SIG-M5 (cell line): ENCODE measurements at places on chromosomes 1 and 21.

DNA sequence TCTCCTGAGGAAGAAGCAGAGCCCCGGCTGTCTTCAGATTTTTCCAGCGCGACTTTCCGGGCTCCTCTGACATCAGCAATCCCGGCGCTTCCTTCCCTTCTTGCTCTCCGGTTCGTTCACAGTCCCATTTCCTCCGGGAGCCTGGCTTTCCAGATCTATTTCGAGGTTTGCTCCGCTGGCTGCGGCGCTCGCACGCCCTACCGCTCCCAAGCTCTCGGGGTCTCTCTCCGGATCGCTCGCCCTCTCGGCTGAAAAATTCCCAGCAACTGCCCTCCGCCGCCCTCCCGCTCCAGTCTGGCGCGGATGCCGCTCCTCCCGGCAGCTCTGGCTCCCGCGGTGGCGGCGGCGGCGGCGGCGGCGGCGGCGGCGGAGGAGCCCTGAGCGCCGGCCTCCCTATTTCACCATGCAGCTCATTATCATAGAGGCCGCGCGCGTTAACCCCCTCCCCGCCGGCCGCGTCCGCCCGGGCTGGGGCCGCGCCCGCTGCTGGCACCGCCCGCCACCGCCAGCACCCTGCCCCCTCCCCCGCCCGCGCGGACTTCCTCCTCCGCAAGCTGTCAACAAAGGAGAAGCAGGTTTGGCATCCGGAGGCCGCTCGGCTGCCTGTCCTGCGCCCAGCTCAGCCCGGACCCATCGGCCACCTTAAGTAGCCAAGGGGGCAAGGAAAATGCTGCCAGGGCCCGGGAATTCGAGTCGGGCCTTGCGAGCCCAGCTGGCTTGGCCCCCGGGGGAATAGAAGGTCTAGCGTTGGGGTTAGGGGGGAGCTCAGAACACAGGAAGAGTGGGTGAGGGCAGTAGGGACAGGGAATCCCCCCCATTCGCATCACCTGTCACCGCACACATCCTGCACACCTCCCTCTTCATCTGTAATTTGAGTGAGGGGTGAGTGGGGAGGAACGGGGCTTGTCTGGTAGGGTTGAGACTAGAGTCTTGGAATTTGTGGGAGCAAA, at the start of gene PLXNA2:
TSS of gene PLXNA2 (minus strand) at position 418 of the 950 bp plus-strand sequence. CDS start 26,462 bp downstream, outside the sequence.
- peak; percentile 41 for DNase-seq

DNA sequence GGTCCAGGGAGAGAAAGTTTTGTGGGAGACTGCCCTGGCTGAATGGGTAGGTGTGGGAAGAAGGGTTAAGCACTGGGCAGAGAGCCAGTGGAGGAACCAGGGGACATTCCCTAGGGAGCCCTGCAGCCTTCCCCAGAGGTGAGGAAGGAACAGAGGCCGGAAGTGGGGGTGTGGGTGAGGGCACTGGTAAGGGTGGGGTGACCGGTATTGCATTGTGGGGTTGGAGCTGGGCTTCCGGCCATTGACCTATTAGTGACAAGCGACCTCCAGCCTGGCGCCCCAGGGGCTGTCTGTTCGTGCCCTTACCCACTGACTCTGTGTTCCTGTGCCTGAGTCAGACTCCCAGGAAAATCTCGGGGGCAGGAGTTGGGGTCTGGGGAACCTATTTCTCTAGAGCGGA, 3.5 kb upstream of the TSPAN1 start:
- DNase-seq: no peak

DNA sequence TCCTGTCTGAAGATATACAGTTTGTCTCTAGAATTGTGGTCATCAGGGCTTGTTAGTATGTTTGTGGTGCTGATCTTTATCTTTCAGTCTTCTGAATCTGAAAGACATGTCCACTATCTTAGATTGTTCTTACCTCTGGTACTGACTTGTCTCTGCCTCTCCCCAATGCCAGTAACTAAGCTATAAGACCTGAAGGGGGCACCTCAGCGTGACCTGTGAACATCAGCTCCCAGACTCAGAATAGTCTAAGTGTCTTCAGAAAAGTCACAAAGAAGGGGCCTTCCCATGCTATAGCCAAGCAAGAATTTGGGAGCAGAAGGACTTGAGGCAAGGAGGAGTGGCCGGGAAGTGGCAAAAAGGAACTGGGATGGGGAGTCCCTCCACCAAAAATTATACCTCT, 178.1 kb downstream of the NTNG1 start:
- DNase-seq: no peak

DNA sequence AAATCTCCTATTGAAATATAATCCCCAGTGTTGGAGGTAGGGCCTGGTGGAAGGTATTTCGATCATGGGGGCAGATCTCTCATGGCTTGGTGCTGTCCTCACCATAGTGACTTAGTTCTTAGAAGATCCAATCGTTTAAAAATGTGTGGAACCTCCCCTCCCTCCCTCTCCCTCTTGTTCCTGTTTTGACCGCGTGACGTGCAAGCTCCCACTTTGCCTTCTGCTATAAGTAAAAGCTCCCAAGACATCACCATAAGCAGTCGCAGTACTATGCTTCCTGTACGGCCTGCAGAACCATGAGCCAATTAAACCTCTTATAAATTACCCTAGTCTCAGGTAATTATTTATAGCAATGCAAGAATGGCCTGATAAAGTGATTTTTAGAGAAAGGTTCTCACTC, 10.9 kb upstream of the RGS2 start:
- no peak for DNase-seq

- no peak for DNase-seq
Observed at GRCh38 chr1:115908565-115909274, 67.6 kb upstream of the SLC22A15 start.

DNA sequence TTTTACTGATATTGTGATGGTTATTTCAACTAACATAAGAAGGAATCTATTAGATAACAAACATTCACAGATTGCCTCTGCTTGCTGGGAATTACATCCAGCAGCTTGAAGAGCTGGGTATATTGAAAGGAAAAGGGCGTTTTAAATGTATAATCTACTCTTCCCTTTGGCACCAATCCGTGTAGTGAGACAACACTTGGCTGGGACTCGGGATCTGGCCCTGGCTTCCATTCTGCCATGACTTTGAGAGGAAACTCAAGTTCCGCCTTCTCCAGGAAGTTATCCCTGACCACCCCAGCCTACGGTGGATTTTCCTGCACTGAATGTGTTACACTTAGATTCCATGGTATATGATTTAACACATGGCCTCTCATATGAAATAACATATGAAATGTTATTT, 86.9 kb upstream of the UBE2U start:
- no peak for DNase-seq

GRCh38 chr1:68228851-68229250, 3.5 kb downstream of the WLS start:
- no peak for DNase-seq

DNA sequence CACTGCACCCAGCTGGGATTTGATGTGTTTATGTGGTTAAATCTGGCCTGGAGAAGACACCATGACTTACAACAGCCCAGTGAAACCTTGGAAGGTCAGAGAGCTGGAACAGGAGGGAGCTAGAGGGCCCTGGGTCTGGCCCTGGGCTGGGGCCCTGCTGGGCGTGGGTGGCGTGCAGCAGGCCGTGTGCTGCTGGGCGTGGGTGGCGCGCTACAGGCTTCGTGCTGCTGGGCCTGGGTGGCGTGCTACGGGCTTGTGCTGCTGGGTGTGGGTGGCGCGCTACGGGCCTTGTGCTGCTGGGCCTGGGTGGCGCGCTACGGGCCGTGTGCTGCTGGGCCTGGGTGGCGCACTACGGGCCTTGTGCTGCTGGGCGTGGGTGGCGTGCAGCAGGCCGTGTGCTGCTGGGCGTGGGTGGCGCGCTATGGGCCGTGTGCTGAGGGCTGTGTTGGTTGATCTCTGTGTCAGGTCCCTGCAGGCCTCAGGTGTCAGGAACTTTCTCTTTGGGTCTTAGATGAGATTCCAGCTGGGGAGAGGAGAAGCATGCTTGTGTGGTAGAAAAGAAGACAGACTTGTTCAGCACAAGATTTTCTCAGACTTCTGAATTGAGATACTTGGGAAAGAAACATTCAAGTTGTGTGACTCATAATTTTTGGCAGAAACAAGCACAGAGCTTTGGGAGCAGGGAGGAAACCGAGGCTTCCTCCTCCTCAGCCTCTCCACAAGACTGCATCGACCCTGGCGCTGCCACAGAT, 66.0 kb downstream of the COL18A1 start:
- no peak for DNase-seq

GRCh38 chr1:3244927-3245315, 175.9 kb downstream of the PRDM16 start:
- DNase-seq: no peak

- no peak for DNase-seq
Observed at GRCh38 chr1:241990040-241990439, 8.9 kb downstream of the MAP1LC3C start.

- no peak for DNase-seq
Observed at GRCh38 chr1:216461466-216461865, 38.2 kb upstream of the USH2A start.

DNA sequence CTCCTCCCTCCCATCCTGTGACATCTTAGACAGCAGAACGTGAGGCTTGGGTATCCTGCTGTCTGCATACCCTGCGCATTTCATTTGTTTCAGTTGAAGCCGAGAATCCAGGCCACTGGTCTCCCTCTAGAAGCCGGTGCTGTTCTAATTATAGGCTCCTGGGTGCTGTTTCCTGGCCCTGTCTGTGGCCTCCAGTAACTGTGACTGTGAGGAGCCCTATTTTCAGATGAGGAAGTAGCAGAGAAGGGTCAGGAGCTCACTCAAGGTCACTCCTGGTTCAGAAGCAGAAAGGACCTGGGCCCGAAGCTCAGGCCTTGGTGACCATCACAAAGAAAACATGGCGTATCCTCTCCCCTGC, 24.0 kb downstream of the COQ8A start:
- no peak for DNase-seq

- DNase-seq: no peak
Observed at GRCh38 chr1:23558872-23559135, 497 bp downstream of the ID3 start.

DNA sequence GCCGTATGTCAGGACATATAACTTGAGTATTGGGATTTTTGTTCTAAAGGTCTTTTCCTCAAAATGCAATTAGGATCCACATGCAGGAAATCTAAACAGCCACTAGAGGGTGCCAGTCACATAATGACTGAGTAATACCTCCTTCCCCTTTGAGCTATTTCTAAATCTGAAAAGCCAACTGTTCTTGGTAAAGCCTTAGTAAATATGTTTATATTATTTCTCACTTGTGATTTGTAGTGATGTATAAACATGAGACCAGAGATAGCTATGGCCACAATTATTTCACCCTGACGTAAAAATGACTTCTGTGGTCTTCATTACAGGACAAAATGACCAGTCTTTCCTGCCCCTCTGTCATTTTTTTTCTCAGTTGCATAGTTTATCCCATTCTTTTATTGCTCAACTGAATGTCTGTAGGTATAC, 41.0 kb upstream of the DR1 start:
- DNase-seq: peak; percentile 18

DNA sequence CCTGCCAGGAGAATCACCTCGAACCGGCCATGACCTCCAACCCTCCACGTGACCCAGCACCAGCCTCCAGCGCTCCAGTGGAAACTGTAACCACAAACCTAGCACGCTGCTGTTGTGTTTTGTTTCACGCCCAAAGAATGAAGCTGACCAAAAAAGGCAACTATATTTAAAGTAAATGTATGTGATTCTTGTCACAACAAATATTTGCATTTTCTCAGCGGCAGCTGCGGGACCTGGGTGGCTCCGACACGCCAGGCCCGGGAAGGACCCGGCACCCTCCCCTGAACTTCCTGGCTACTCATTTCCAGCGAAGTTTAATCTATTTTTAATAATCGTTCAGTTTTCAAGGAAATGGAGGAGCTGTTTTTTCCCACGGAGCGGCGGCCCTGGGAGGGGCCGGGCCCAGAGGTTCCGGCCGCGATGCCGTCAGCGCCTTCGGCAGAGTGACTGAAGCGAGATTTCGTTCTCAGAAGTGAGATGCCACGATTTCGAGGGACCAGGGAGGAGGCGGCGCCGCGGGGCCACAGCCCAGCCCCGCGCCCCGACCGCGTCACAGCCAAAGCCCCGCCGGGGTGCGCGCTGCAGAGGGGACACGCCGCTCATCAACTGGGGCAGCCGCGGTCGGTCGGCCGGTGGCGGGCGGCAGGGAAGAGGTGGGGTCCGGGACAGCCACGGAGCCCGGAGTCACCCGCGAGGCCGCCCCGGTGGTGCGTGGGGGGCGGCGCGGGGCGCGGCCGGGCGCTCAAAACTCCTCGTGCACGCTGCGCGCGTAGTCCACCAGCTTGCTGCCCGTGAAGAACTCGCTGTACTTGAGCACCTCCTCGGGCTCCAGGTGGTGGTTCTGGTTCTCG, 3.0 kb upstream of the TNFRSF4 start:
- DNase-seq: no peak

DNA sequence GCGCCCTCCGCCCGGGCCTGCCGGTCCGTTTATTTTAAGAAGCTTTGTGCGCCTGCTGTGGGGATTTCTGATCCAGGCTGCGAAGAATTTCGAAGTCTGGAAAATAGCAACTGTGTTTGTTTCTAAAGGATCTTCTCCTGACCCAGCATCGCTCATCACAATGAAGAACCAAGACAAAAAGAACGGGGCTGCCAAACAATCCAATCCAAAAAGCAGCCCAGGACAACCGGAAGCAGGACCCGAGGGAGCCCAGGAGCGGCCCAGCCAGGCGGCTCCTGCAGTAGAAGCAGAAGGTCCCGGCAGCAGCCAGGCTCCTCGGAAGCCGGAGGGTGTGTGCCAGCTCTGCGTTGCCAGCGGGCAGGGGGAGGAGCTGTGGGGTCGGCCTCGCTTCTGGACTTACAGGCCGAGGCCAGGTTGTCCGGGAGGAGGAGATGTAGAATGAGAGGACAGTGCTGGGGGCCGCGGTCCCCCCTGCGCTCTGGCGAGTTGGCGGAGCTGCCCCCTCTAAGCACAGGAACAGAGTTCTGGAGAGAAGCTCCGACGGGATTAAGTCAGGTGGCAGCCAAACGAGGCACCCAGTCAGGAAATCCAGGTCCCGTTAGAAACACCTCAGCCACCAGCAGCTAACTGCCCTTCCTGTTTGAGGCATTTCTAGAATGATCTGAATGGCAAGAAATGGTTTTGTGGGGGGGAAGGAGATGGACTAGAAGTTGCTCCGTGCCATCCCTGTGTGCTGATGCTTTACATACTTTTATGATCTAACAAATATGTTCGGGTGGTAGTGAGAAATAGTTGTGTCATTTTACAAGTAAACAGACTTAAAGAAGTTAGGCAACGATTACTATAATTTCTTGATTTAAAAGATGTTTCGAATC, 948 bp downstream of the TXLNA start:
- DNase-seq: no peak

DNA sequence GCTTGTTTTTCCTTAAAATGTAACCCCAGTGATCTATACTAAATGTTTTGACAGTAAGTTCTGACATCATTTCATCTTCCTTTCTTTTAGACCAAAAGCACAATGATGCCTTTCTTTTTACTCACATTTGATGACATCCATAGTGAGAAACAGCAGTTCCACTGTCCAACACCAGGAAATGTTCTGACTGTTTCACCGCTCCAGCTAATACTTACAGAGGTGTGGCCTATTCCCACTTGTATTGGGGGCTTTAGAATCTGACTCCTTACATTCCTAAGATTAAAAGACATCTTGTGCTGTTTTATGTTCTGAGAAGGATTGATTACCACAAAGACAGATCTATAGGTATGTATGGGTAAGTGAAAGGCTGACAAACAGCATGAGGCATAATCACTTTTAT, 1018.2 kb upstream of the PRMT6 start:
- no peak for DNase-seq

GRCh38 chr21:17616831-17617230, 4.1 kb upstream of the BTG3 start:
- DNase-seq: no peak
